Fibroblast of skin of scalp (primary cell): ENCODE measurements at places on chromosomes 1 and 21.

DNA sequence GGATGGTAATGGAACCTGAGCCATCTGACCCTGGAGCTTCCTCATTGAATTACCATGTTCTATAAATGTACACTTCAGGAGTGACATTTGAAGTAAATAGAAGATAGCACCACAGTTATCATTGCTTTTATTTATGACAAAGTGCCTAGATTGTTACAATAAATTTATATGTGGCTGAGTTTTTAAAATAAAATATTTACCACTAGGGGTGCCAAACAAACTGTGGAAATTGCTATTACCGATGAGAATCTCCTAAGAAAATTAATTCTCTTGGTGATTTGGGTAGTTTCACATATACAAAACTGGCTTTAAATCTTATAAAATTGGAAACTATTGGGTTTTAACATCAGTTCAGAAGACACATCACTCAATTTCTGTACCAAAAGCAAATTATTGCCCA is 1.4 kb upstream of the TNR start:
- no peak for DNase-seq

- no peak for DNase-seq
Observed at GRCh38 chr1:167713330-167714081, 8.3 kb upstream of the MPZL1 start.

DNA sequence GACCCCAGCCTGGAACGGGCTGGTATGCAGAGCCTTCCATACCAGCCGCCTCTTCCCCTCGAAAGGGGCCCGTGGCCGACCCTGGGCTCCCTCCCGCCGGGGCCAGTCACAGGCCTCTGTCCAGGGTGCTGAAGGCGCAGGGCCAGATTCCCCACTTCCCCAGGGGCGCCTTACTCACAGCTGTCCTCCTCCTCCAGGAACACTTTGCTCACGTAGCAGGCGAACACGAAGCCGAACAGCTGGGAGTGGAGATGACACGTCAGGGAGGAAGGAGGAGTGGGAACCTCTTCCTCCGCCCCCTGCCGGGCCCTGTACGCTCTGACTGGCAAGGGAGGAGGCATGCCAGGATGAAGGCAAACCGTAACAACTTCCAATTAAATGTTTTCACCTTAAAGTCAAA is 57.3 kb downstream of the NKAIN1 start:
- peak; percentile 95 for DNase-seq

DNA sequence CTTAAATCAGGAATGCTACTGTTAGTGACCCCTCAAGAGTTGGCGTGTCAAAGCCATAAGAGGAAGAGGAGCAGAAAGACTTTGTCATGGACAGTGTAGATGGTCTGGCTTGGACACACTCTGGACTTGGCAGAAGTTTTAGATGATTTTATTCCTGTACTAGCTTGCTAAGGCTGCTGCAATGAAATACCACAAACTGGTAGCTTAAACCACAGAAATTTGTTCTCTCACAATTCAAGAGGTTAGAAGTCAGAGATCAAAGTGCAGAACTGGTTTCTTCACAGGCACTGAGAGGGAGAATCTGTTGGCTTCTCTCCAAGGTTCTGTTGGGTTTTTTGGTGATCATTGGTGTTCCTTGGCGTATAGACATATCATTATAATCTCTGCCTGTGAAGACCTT is 869.8 kb upstream of the B3GALT2 start:
- DNase-seq, result no peak

- DNase-seq, result no peak
Observed at GRCh38 chr1:45393718-45394302, 53.6 kb upstream of the MUTYH start.

- DNase-seq, result no peak
Observed at GRCh38 chr21:45630066-45630694, 13.3 kb upstream of the PCBP3 start.

DNA sequence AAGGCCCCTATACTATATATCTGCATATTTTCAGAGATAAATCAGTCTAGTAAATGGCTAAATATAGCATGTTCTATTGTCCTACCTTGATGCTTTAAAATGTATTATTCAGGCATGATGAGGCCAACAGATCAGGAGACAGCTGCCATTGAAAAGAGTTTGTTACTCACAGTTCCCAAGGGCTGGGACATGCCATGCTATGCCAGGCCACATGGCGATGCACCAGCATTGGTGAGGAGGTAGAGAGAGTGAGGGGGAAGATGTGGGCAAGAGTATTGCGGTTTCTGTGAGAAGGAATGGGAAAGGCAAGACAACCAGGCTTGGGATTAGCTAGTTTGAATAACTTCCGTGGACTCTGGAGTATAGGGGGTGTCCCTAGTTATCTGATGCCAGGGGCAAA is 316.5 kb downstream of the DISC1 start:
- DNase-seq, result no peak

- DNase-seq, result no peak
Observed at GRCh38 chr1:205568135-205568468, 63.6 kb downstream of the CDK18 start.

- peak; percentile 62 for DNase-seq
Observed at GRCh38 chr1:201295346-201295745, 12.0 kb downstream of the PKP1 start.
